Stimulated activated CD8-positive, alpha-beta memory T cell treated with anti-CD3 and anti-CD28 coated beads, Interleukin-12 subunit alpha, Interleukin-12 subunit beta, amount 100 ng/mL, for 1 hour (primary cell): ENCODE measurements at places on chromosomes 1 and 21.

DNA sequence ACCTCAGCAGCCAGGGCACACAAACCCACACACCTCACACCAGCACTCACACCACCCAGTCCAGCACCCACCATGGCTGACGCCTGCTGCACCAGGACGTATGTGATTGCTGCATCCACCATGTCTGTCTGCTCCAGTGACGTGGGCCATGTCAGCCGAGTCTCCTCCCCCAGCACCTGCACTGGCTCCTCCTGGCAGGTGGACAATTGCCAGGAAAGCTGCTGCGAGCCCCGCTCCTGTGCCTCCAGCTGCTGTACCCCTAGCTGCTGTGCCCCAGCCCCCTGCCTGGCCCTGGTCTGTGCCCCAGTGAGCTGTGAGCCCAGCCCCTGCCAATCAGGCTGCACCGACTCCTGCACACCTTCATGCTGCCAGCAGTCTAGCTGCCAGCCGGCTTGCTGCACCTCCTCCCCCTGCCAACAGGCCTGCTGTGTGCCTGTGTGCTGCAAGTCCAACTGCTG lies at the start of gene KRTAP10-8:
Gene KRTAP10-8, plus strand, starts transcription at position 51 of the 458 bp plus-strand sequence. Its CDS starts 22 bp downstream, at position 73.
- DNase-seq: no peak

DNA sequence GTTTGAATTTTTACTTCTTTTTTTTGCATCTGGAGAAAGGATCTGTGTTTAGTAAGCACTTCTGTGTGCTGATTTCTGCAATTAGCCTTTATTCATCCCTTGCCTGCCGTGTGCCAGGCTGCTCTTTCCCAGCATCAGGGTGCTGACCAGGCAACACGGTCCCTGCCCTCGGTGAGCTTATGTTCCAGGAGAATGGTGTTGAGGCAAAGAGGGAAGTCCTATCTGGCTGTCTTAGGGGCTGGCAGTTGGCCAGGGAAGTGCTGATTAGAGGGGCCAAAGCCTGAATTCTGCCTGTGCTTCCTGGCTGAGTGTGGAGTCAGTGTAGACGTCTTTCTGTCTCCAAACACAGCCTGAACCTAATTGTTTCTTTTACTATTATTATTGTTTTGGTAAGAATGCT lies 187.1 kb downstream of the CAMTA1 start:
- no peak for DNase-seq

DNA sequence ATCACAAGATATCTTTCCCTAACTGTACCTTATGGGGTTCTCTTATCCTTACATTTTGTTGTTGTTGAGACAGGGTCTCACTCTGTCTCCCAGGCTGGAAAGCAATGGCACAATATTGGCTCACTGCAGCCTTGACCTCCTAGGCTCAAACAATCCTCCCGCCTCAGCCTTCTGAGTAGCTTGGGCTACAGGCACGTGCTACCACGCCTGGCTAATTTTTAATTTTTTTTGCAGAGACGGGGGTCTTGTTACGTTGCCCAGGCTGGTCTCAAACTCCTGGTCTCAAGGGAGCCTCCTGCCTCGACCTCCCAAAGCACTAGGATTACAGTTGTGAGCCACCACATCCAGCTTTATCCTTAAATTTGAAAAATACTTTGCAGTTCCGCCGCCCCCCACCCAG lies 10.4 kb downstream of the RERE start:
- DNase-seq: no peak

DNA sequence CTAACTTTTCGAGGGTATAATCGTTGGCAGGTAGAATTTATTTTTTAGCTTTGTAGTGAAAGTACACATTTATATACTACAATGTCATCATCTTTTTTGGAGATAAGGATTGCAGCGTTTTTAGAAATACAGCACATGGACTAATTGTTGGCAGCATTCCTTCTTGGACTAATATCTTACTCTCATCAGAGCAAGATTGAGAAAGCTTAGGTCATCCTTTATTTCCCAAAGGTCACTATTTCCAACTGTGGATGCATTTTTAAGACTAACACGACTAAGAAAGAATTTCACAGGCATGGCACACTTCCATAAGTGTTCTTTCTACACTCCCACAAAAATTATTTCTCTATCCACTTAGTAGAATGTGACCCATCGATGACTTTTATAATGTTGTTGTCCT lies 732.3 kb downstream of the NCAM2 start:
- no peak for DNase-seq

GRCh38 chr1:113279776-113280391 lies 110.4 kb upstream of the MAGI3 start:
- DNase-seq: no peak

- no peak for DNase-seq
These were observed 38.8 kb downstream of the TBX15 start for GRCh38 chr1:118949315-118949714.

DNA sequence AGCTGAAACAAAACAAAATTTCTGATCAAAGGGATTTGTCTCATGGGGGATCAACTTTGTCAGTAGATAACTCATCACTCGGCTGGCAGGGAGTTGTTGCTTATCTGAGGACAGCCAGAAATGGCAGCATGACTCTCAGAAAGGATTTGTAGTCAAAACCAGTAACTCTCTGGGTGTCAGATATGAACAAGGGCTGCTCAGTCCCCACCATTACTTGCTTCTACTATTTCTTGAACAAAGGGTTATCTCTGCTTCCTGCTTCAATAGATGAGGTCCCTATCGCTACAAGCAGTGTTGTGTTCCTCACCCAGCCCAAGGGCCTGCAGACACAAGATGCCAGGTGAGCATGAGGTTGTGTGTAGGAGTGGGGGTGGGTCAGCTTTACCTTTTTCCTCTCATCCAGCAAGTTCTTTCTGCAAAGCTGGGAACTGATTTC lies 116.2 kb downstream of the PTBP2 start:
- DNase-seq: no peak

DNA sequence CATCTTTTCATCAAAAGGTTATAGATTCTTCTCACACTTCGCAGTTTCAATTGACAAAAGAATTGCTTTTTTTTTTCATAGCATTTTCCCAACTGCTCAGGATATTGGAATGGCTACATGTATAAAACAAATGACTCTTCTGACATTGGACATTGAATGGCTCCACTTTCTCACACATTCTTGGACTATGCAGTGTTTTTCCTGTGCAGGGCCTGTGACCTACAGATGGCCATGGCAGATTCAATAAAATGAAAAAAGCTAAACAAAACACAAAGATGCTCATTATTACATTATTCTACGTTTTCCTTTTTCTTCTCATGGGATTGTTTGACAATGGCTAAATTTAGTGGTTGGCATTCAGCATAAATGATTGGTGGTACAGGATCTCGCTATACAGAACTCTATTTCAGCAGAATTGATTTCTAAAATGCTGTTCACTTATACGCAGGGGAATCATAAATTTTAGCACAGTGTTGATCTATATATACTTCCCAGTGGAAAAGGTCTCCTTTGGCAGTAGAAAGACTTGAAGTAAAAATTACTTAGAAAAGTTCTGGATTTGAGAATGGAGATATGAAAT lies 115.6 kb upstream of the ADAMTS5 start:
- DNase-seq: no peak

- DNase-seq: no peak
These were observed 60.7 kb upstream of the COG2 start for GRCh38 chr1:230581446-230582079.

DNA sequence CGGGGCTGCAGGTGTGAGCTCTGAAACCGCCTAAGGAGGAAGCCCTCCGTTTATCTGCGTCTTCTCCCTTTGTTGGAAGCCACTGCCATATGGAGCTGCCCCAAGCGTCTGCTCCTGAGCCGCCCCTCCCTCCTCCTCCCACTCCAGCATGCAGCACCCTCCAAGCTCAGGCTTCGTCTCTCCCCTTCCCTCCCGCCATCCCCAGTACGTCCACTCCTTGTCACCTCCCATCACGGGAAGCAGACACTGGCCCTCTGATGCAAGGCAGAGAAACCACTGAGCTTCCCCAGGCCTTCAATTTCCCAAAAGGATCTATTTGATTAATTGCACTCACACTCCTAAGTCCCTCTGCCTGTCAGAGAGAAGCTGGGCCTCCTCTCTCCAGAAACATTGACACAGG lies 52.5 kb downstream of the NFASC start:
- no peak for DNase-seq

DNA sequence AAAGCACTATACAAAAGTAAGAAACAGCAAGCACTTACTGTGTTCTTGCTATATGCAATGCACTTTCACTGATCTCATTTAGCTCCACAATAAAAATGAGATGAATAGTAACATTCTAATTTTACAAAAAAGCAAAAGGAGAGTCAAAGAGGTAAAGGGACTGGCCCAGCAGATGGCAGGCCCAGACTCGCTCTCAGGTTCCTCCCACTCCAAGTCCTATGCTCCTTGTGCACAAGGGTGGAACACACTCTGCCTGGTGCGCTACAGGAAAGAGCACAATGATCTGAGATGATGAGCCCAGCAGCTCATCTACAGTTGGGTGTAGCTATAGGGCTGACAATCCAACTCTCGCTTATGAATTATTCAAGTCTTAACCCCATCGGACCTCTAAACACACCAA lies 94.1 kb upstream of the LYST start:
- no peak for DNase-seq

- peak; percentile 23 for DNase-seq
These were observed 14.3 kb upstream of the SPEN start for GRCh38 chr1:15833069-15833679.

DNA sequence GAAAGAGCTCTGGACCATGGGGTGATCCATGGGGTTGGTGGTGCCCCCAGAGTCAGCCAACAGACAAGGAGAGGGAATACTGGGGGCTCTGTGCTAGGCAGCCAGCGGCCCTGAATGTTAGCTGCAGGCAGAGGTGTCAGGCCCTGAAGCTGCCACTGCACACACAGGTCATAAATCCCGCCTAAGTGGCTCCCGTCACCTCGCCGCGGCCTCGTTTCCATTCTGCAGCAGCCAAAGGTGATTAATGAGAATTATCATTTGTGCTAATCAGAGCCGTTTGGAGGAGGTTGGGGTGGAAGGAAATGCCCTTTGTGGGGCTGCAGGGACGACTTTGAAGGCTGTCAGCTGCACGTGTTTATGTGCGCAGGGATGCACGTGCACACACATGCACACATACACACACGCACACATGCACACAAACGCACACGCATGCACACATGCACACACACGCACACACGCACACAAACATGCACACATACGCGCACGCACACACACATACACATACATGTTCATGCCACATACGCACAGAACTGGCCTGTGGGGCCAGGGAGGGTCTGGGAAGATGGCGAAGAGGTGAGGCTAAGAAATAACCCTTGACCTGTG lies 88.8 kb upstream of the ARHGEF16 start:
- no peak for DNase-seq

- no peak for DNase-seq
These were observed 9.1 kb upstream of the CTH start for GRCh38 chr1:70401974-70402373.

- DNase-seq: no peak
These were observed 36.4 kb downstream of the CHML start for GRCh38 chr1:241603731-241604245.

- DNase-seq: no peak
These were observed 21.7 kb downstream of the ZP4 start for GRCh38 chr1:237868817-237869600.

DNA sequence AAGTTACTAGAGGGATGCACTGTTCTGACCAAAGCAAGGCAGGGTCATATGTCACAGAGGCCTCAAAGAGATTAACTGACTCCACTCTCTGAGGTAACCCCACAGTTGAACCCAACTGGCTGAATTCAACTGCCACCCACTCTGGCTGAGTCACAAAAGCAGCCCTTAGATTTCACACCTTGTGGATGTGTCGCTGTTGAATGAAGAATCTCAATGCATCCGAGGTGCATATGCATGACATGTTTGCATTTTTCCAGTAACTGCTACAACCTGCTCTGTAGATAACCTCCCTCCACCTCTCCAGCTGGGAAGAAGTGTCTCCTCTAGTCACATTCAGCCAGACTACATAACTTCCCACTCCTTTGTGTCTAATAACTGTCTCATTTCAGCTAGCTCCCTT lies 27.9 kb upstream of the KIF21B start:
- no peak for DNase-seq

DNA sequence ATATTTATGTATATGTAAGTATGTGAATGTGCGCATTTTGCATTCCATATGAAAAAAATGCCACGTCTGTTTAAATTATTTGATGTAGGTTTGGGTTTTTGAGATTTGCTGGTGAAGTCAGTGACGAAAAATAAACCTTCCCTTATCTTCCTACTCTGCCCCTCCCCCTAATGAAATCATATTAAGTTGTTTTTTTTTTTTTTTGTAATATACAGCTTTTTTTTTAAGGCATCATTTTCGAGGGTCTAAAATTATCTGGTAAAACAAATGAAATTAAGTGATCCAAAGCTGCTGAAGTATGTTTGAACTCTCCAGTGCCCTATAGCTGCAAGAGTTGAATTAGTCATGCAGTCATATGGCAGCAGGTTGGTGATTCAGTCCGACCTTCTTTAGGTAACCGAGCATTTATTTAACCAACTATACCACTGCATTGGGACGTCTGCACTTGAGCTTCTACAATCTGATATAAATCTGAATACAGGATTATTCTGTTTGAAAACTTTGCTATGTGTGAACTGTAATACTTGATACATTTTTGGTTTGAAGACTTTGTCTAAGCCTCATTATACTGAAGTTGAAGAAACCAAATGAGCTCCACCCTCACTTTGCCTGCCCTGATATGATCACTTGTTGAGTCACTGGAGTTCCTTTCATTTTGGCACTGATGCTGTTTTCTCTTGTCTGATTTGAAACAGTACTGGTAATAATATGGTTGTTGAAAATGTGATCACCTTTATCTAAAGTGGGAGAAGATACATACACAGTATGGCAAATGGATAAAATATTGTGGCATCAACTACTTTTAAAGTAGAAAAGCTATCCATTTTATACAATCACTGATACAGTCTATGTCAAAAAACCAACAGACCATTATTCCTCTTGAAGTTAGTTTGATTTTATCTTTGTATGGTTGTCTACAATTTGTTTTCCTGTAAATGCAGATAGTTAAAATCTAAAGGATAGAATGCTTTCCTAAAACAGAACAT lies 11.7 kb downstream of the PDIK1L start:
- DNase-seq: no peak

DNA sequence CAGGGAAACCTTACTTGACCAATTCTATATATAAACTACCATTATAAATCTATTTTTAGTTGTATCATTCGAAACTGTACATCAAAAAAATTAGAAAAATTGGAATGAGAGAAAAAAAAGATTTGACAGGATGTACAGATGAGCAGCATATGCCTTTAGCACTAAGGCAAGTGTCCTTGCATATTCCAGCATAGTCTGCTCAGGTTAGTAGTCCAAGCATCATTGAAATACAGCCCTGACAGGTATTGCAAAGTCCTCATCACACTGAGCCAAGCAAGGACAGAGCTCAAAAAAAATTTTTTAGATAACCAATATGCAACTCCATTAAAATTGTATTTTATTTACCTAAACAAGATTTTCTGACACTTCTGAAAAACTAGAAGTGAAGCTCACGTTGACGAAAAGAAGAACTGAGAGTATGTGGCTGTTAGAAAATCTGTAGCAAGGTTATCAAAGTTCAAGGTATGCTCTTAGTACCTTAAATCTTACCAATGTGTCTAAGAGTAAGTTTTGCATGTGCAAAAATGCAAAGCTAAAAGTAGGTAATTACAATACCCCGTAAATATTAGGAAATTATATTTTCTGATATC lies 465.6 kb upstream of the ADGRL4 start:
- no peak for DNase-seq
